ENCODE measurements at places on chromosomes 2 and 18.

GRCh38 chr2:22110244-22110651 lies 986.5 kb downstream of the TDRD15 start:
- no peak for DNase-seq

DNA sequence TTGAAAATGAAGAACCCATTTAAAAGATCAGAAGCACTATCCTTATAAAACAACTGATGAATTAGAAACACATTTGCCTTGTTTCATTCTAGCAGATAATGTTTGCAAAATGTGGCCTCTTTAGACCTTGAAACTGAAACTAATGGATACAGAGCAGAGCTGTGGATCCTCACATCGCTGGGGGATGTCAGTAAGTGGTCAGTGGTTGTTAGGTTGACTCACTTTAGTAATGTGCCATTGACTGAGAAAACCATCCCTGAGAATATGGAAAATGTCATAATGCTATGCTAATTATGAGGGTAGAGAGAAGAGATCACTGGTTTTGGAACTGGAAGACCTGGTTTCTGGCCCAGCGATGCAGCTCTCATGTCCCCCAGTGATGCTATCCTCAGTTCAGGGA lies 176.7 kb downstream of the MYO1B start:
- DNase-seq, result no peak

GRCh38 chr2:1635823-1636222 lies 108.5 kb downstream of the PXDN start:
- DNase-seq, result no peak

DNA sequence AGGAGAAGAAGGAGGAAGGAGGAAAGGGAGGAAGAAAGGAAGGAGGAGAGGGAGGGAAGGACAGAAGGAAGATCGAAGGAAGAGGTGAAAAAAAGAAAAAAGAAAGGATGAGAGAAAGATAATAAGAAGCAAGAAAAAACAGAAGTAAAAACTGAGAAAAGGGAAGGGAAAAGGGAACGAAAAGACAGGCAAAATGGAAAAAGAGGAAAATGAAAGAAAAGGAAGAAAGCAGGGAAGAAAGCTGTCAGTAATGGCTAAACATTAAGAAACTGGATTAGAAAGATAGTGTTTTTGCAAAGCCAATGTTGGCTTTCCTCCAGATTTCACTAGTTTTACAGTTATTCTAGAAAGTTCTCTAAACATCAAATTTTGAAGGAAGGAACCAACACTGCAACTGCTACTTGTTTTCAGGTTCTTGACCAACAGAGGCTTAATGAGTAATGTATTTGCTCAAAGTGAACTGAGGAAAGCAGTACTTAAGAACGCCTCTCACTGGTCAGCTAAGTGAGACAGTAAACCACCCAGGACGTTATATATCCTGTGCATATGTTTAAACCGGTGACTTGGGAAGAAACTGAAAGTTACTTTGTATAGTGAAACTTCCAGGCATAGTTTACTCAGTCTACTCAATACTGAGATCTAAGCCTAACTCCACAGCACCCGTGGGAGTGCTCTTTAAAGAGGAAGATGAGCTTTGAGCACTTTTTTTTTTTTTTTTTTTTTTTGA lies 286.2 kb upstream of the TRIB2 start:
- DNase-seq, result no peak

- no peak for DNase-seq
Measured at GRCh38 chr2:96535331-96535730, 1.2 kb upstream of the ARID5A start.

DNA sequence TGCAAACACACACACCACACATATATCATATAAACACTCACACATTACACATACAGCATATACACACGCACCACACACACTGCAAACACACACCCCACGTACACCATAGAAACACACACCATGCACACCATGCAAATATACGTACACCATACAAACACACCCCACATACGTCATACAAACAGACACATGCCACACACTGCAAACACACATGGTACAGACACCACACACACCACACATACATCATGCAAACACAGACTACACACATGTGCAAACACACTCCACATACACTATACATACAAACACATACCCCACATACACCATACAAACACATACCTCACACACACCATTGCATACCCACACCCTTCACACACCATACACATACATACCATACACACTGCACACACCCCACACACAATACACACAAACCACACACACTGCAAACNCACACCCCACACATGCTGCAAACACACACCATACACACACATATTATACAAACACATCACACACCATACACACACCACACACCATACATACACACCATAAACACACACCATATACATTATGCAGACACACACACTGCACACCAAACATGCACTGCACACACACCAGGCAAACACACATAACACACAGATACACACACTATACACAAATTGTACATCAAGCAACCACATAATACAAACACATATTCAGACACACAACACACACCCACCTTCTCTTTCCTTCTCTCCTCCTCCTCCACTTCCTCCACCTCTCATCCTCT lies 120.4 kb downstream of the SEPTIN10 start:
- DNase-seq, result no peak

- DNase-seq, result no peak
Measured at GRCh38 chr18:63046375-63046774, 273.2 kb downstream of the BCL2 start.

GRCh38 chr18:59810183-59810582 lies 89.6 kb upstream of the PMAIP1 start:
- DNase-seq, result no peak

Measured in tibial nerve (tissue), 4 donors.